GM23338 (cell line): ENCODE measurements at places on chromosomes 1 and 21. TPM values are rescaled to one million over a fixed set of nuclear protein-coding genes. Genes with fewer than 3 reads are reported as not detected.

The FBXO44 gene
- 28.9 and 30.8 TPM in 2 replicates for total RNA-seq

The BTF3L4 gene
- total RNA-seq = 112 and 131 TPM in 2 replicates

The HNRNPCL2 gene
- not detected in 2 replicates for total RNA-seq

DNA sequence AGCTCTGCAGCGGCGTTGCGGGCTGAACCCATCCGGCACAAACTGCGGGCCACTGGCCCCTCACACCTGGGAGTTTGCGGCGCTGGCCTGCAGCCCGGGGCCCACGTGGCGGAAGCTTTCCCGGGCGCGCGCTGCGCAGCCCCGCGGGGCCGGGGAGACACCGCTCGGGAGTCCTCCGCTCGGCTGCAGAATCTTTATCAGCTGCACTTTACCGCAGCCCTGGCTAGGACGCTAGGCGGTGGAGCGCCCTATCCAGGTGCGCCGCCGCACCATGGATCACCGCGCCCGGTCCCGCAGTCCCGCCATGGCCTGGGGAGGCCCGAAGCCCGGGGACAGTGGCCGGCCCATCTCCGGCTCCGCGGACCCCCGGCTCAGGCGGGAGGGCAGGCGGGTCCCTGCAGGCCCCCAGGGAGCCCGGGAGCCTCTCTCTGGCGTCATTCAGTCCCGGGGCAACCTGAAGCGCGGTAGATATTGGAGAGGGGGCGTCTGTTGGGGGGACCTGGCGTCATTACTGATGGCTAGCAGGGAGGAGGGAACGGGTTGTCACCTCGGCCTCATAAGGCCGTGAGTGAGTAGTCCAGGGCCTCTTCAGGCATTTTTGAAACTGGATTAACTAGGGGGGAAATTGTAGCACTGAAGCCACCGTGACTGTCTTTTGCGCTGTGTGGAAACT, 5.7 kb upstream of the OLIG2 start:
- peaks cover 100% of the 10 kb centered on the region for H3K27me3 ChIP-seq
- peak overlapping the region; percentile 60 for H3K4me3 ChIP-seq
- peaks cover 33% of the 10 kb centered on the region for H3K4me1 ChIP-seq
- no peaks in the 10 kb centered on the region for H3K36me3 ChIP-seq

DNA sequence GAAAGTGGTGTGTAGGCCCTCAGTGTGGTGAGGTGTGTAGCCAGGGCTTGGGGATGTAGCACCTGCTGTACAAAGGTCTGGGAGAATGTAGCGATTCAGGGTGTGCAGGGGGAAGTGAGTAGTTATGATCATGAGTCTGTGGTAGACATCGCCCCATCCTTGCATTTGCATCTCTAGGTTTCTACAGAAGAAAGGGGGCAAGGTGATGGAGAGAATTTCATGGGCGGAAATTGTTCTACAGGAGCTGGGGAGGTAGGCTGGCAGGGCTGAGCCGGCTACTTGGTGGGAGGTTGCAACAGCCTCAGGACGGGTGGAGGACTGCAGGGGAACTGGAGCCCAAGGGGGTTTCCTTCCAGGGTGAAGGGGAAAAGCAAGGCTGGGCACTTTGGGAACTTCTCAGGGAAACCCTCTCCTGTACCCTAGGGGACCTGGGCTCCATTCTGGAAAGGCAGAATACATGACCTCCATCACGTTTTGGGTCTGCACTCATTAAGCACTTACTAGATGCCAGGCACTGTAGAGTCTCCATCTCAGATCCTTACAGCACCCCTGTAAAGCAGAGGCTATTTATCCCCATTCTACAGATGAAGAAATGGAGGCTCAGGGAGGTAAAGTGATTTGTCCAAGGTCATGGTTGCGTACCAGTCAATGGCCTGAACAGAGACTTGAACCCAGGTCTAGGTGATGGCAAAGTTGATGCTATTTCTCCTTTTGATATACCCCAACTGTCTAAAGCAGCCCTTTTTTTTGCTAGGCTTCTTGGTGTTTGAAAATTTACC, 14.5 kb upstream of the TNFRSF1B start:
- no peak overlapping the region for H3K27ac ChIP-seq
- H3K4me1 ChIP-seq = peaks cover 3% of the 10 kb centered on the region; the same call in 1 of the 2 replicates
- H3K36me3 ChIP-seq = no peaks in the 10 kb centered on the region
- no peak overlapping the region for H3K4me3 ChIP-seq
- no peaks in the 10 kb centered on the region for H3K27me3 ChIP-seq
- no peak for DNase-seq

GRCh38 chr1:14672005-14672404, 73.5 kb downstream of the KAZN start:
- 0 out of 2 replicates have a peak, but pooled peaks cover 4% of the 10 kb centered on the region for H3K36me3 ChIP-seq
- no peak overlapping the region for H3K27ac ChIP-seq
- DNase-seq = no peak
- H3K27me3 ChIP-seq = no peaks in the 10 kb centered on the region
- peaks cover 10% of the 10 kb centered on the region for H3K4me1 ChIP-seq
- no peak overlapping the region for H3K4me3 ChIP-seq

The S100A9 gene
- total RNA-seq = not detected in 2 replicates

The SMG5 gene
- total RNA-seq = 109 and 118 TPM in 2 replicates

GRCh38 chr1:22529901-22530621, 33.2 kb upstream of the EPHA8 start:
- no peaks in the 10 kb centered on the region for H3K4me1 ChIP-seq
- H3K27ac ChIP-seq = no peak overlapping the region
- DNase-seq = peak; percentile 37
- H3K4me3 ChIP-seq = no peak overlapping the region

The PCAT6 gene
- total RNA-seq = 7.2 TPM in 1 of 2 replicates, not detected in the other

DNA sequence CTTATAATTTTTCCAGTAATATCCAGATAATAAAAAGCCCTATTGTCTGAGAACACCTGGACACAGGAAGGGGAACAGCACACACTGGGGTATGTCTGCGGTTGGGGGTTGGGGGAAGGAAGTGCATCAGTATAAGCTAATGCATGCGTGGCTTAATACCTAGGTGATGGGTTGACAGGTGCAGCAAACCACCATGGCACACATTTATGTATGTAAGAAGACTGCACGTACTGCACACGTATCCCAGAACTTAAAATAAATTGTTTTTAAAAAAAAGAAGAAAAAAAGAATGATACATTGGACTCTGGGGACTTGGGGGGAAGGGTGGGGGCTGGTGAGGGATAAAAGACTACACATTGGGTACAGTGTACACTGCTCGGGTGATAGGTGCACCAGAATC, 144.9 kb upstream of the C1orf174 start:
- no peak overlapping the region for H3K4me3 ChIP-seq
- no peaks in the 10 kb centered on the region for H3K4me1 ChIP-seq
- no peak for DNase-seq
- no peaks in the 10 kb centered on the region for H3K27me3 ChIP-seq
- no peaks in the 10 kb centered on the region; the same call in 1 of the 2 replicates for H3K36me3 ChIP-seq

DNA sequence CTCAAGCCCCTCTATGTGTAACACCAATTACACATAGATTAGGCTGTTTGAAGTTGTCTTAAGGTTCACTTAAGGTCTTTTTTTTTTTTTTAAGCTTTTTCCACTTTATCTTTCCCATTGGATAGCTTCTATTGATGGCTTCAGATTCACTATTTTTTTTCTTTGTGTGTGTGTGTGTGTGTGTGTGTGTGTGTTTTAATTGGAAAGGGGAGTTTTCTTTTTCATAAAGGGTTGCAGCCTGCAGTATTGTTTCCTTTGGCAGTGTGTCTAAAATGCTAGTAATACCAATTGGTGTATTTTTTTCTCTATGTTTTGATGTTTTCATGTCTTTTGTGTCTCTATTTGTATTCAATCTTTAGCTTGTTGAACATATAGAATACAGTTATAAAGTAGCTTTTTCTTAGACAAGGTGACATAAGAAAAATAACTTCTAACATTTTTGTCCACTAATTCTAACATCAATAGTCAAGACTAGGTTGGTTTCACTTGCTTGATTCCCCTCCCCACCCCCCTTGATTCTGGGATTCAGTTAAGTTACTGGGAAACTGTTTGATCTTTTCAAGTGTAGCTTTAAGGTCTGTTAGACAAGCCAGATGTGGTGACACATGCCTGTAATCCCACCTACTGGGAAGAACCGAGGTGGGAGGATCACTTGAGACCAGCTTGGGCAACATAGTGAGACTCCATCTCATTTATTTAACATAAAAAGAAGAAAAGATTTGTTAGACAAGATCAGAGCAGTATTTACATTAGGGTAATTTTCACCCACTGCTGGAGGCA, 21.4 kb downstream of the PRRC2C start:
- H3K4me1 ChIP-seq = peaks cover 48% of the 10 kb centered on the region
- no peak overlapping the region for H3K4me3 ChIP-seq
- DNase-seq = peak; percentile 41

GRCh38 chr1:212471891-212472675, 39.4 kb downstream of the NENF start:
- H3K4me3 ChIP-seq = no peak overlapping the region
- no peak for DNase-seq
- H3K27ac ChIP-seq = no peak overlapping the region

- H3K4me3 ChIP-seq = peak overlapping the region; percentile 33
- H3K4me1 ChIP-seq = peaks cover 12% of the 10 kb centered on the region; the same call in 1 of the 2 replicates
- peaks cover 15% of the 10 kb centered on the region; the same call in 1 of the 2 replicates for H3K27me3 ChIP-seq
These were observed 5.5 kb upstream of the PRKAB2 start for GRCh38 chr1:147177611-147178380.

The TRIM45 gene
- 11.6 and 15.0 TPM in 2 replicates for total RNA-seq

The PPIAL4G gene
- total RNA-seq = not detected in 2 replicates

- DNase-seq = no peak
- H3K27me3 ChIP-seq = no peaks in the 10 kb centered on the region
- no peaks in the 10 kb centered on the region for H3K4me1 ChIP-seq
- no peak overlapping the region for H3K4me3 ChIP-seq
- no peaks in the 10 kb centered on the region for H3K36me3 ChIP-seq
These were observed 514.5 kb downstream of the NPHP4 start for GRCh38 chr1:5477716-5478115.

DNA sequence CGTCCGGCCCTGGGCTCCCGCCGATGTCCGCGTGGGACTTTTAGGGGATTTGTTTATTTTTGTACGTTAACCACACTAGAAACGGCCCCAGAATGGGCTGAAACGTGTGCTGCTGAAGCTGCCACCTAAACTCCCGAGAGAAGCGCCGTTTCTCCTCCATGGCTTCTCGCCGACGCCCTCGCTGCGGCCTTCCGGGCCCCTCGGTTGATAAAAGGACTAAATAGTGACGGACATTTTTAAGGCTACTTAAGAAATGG, 678 bp upstream of the PTTG1IP start:
- no peak overlapping the region for H3K27ac ChIP-seq
- H3K36me3 ChIP-seq = no peaks in the 10 kb centered on the region
- H3K4me1 ChIP-seq = peaks cover 24% of the 10 kb centered on the region
- DNase-seq = no peak
- H3K4me3 ChIP-seq = peak overlapping the region; percentile 92

- no peaks in the 10 kb centered on the region for H3K27me3 ChIP-seq
- H3K36me3 ChIP-seq = no peaks in the 10 kb centered on the region
- H3K27ac ChIP-seq = no peak overlapping the region
These were observed 26.8 kb downstream of the SLC1A7 start for GRCh38 chr1:53115403-53116306.

DNA sequence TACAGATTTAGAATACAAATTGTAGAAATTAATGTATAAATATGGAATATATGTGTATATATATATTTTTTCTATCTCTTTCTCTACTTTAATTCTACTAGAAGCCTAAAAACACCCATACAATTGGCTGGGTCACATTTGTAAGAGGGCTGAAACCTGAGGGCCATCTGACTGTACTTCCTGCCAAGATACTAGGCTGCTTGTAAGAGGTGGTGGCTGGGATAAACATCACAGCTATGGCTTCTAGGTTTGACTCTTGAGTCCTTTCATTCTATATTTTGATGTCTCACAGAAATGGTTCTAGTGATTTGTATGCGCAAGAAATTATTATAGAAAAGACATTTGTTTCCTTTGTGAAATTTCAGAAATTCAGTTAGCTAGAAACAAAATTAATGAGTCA, 1155.2 kb upstream of the B3GALT2 start:
- H3K27ac ChIP-seq = no peak overlapping the region
- no peaks in the 10 kb centered on the region for H3K27me3 ChIP-seq
- no peaks in the 10 kb centered on the region for H3K36me3 ChIP-seq
- H3K4me1 ChIP-seq = no peaks in the 10 kb centered on the region

DNA sequence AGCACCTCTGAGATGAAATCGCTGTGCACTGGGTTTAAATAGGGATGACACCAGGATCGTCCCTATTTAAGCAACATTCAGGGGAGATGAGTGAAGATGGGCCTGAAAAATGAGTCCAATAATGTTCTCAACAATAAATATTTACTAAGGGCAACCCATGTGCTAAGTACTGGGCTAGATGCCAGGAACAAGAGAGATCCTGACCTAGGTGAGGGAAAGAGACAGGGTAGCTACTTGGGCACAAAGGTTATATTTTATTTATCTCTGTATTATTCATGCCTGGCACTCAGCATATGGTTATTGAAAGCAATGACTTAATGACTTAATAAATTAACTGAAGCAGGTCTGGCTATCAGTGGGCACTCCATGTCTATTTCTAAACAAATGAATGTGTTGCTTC, 27.4 kb upstream of the AVPR1B start:
- no peak overlapping the region for H3K27ac ChIP-seq
- H3K27me3 ChIP-seq = no peaks in the 10 kb centered on the region
- no peaks in the 10 kb centered on the region for H3K4me1 ChIP-seq
- no peak for DNase-seq
- H3K36me3 ChIP-seq = no peaks in the 10 kb centered on the region

The WNT3A gene
- 0.07 and 0.12 TPM in 2 replicates for total RNA-seq

The MSH4 gene
- 0.24 and 0.97 TPM in 2 replicates for total RNA-seq
